ENCODE measurements at places on chromosomes 5 and 9.

- peak; percentile 29 for DNase-seq
These were observed 34.7 kb downstream of the SHOC1 start for GRCh38 chr9:111759762-111760639.

DNA sequence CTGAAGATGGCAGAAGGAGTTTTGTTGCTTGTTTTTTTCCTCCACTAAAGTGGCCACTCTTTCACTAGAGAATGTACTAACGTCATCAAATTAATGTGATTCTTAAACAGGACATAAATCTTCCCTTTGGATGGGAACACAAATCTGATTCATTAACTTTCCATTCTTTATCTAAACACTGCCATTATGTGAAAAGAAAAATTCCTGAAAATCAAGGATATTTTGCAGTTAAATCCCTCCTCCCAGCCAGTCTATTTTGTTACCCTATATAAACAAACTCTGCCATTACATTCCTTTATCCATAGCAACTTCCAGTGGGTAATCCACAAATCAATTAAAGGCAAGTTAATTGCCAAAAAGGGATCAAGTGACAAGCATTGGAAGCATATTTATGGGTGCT lies 546.5 kb downstream of the PDE4D start:
- DNase-seq, result no peak

DNA sequence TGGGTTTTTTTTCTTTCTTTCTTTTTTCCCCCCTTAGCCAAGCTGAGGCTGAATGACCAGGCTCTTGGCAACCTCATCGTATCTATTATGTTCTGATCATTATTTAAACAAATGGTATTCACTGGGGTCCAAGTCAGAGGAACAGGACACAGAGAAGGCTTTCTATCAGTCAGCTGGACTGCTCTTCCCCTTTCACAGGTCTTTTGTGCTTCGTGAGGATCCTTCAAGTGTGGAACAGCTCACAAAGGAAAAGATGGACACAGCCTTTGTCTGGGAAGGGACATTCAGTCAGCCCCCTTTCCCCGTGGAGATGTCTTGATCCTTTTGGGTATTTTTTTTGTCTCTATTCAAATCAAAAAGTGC lies 54.2 kb upstream of the DPYSL3 start:
- DNase-seq, result no peak

GRCh38 chr5:152462021-152462721 lies 57.1 kb upstream of the NMUR2 start:
- no peak for DNase-seq

GRCh38 chr9:131500377-131500776 lies 2.3 kb upstream of the POMT1 start:
- DNase-seq, result no peak

DNA sequence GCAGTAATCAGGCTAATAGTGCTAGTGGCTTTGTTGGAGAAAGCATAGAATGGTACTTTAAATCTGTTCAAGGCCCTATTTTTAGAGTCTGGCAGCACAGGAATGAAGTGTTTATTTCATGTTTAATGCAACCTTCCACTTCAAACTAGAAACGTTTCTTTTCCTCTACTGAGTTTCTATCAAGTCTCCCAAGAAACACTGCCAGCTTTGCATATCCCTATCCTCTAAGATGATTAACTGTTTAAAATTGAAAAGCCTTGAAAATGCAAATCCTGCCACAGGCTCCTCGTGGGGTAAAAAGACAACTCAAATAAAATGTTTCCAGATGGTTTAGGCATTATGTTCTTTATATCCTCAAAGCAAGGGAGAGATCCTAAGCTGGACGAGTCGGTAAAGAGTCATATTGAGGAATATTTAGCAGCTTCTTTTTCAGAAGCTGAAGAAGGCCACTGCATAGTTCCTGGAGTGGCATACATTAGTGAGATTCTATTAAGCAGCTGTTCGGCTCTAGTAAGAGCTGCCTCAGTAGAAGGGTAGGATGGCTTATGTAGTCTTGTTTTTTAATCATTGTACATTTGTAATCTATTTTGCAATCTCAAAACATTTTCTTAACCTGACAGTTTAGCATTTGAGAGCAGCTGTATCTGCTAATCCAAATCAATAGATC lies 251.2 kb downstream of the CHSY3 start:
- no peak for DNase-seq

- DNase-seq, result no peak
These were observed 235.1 kb upstream of the ADAMTSL1 start for GRCh38 chr9:18238752-18239447.

DNA sequence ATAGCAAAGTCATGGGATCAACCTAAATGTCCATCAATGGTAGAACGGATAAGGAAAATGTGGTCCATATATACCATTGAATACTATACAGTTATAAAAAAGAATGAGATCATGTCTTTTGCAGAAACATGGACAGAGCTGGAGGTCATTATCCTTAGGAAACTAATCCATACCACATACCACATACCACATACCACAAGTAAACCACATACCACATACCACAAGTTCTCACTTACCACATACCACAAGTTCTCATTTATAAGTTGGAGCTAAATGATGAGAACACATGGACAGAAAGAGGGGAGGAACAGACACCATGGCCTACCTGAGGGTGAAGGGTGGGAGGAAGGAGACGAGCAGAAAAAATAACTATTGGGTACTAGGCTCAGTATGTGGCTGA lies 154.6 kb upstream of the GHR start:
- no peak for DNase-seq

DNA sequence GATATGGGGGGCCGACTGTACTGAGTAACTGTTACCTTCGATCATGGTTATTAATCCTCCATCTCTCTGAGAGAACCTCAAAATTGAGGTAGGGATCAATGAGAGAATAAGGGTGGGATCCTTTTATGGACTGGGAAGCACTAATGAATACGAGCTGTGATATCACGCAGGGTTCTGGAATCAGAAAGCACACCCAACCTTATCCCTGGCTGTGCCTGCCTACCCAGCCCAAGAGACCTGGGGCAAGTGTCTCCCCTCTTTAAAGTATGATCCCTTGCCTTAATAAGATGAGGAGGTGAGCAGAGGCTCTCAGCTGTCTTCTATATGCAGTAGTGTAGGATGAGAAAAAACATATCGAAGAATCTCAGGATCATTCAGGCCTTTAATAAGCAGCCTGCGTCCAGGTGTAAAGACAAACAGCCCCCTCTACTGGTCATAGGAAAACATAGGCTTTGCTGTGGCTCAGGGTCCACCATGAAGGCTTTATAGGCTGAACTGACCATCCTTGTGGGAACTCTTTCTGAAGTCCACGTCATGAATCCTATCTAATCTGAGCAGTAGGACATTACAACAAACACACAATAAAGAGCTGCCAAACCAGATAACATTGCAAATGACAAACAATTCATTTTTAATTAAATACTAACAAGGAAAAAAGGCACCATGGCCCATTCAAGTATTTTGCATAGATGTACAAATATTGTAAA lies 16.8 kb downstream of the NIPAL4 start:
- DNase-seq, result peak; percentile 58

DNA sequence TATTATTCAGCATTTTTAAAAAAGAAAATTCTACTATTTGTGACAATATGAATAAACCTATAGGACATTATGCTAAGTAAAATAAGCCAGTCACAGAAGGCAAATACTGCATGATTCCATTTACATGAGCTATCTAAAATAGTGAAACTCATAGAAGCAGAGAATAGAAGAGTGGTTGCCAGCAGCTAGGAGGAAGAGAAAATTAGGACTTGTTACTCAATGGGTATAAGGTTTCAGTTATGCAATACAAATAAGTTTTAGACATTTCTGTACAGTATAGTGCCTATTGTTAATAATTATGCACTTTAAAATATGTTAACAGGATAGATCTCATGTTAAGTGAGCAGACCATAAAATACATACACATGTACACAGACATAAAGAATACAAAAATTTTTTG lies 73.8 kb upstream of the SPINK5 start:
- DNase-seq, result no peak

DNA sequence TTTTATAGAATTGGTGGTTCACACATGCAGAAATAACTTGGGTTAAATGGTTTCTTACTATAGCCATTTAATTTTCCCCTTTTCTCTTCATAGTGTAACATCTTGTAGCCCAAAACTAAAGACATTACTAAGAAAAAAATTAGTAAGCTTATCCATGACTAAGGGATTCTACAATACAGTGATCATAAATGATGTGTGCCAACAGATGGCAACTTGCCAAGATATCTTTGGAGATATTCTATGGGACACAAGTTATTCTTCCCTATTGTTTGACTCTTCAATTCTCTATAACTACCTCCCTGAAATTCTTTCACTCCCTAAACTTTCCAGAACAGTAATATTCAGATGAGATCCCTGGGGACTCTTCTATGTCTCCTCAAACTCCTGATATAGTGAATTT lies 580.6 kb downstream of the PTPRD start:
- no peak for DNase-seq

DNA sequence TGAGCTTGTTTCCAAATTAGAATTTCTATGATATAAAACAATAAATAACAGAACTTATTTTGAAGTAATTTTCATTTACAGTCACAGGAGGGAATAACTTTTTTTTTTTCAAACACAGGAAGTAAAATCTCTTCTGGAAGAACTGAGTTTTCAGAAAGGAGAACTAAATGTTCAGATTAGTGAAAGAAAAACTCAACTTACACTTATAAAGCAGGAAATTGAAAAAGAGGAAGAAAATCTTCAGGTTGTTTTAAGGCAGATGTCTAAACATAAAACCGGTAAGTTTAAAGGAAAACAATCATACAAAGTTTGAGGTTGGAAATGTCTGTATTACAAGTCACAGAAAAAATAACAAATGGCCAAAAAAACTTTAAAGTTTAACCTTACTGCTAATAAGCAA lies 41.6 kb downstream of the RAB14 start:
- DNase-seq, result no peak

DNA sequence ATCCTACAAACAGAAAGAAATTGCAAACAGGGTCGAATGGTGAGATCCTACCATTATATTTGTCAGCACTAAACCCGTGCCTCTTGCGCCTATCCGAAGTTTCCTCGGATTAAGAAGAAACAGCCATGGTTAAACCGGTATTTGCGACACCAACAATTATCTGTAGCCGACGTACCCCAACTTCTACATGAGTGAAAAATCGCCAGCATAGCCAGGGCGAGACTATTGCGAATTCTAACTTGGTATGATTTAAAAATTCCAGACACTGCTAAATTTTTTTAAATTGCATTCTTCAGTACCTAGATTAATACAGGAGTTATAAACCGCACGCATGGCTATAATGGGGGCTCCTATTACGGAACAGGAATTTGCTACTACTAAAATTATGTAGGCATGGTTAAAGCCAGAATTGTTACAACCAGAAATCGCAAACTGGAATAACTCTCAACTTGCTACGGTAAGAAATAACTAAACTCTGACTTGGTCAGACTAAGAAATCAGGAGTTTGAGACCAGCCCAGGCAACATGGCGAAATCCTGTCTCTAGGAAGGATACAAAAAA lies 25.3 kb upstream of the ANXA2R start:
- DNase-seq, result no peak

- no peak for DNase-seq
These were observed 276.9 kb upstream of the WWC1 start for GRCh38 chr5:168014433-168015123.

GRCh38 chr5:33527696-33528095 lies 86.9 kb downstream of the TARS1 start:
- DNase-seq, result no peak

GRCh38 chr5:115815693-115816225 lies 700 bp downstream of the CDO1 start:
- DNase-seq, result peak; percentile 30

DNA sequence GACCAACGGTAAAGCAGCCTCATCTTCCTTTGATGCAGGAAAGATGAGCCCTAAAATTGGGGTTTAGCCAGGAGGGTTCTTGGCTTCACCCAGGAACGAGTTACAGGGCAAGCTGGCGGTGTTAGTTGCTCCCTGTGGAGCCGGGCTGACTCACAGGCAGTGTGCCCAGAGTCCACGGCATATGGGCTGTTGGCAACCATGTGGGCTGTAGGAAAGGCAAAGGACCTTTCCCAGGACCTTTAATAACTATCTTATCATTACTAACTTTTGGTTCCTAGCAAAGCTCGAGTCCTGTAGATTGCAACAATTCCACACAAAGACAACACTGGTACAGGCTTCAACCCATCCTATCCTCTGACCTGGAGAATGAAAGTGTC lies 29.8 kb upstream of the CLPTM1L start:
- DNase-seq, result no peak

GRCh38 chr5:145680767-145681166 lies 154.4 kb downstream of the PRELID2 start:
- no peak for DNase-seq

DNA sequence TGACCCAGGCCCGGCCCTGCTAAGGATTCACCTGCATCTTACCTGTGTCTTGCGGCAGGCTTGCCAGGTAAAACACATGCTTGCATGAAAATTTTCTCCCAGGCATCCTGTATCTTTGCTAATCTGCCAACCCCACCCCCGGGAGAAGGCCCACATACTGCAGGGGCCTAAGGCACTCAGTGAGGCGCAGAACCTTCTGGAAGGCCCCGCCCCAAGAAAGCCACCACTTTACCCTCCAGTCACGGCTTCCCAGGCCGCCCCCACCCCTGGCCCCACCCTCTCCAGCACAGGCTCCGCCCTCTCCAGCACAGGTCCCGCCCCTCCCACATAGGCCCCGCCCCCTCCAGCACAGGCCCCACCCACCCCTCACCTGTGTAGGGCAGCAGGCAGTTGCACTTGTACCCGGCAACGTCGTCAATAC lies 29.8 kb upstream of the SEC16A start:
- no peak for DNase-seq

DNA sequence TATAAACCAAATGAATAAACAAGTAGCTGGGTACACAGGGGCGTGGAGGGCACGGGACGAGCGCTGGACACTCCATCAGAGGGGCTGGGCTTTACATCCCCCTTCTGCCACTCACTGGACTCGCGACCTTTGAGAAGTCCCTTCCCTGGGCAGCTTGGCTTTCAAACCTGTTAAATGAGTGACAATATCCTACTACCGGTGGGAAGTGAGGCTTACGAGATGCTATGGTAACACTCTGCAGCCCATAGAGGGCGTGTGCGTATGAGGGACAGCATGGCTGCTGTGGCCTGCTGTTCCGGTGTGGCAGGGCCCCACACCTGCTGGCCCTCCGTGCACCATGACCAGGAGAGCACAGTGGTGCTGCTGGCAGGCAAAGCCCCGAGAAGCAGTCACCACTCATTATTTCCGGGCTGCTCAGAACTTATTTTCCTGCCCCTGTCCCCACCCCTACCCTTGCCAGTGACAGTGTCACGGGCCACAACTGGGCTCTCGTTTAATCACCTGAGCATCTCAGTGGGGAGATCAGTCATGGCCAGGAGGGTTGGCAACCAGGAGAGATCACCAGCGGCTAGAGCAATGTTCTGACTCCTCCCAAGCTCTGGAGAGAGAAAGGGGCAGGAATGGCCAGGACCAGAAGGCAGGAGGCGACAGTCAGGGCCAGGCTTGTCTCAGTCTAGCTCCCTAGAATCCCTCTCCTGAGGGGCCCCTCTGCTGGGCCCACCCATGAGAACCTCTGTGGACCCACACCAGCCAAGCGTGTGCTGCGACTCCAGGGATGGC lies 10.5 kb downstream of the CLTB start:
- no peak for DNase-seq

DNA sequence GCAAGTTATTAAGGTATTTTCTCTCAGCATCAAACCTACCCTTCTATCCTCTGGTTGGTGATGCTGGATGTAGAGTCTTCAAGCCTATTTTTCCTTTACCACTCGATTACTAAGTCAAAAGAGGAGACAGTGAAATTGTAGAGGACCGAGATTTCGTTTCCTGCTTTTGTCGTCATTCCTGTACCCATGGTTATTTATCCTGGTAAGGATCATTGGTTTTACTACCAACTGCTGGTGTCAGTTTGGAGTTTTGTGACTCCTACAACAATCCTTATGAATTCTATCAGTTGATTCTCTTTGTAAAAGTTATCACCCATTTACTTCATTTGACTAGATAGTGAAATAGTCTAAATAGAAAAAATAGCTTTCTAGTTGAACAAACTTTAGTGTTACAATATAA lies 2028.2 kb upstream of the ACO1 start:
- DNase-seq, result no peak

All from frontal cortex (tissue), 4 donors.